ENCODE measurements at places on chromosomes 6 and 20.

- DNase-seq: no peak
Measured at GRCh38 chr20:43689165-43689564, 22.3 kb downstream of the MYBL2 start.

- DNase-seq: peak; percentile 57
Measured at GRCh38 chr6:42451333-42452170, at the start of gene TRERF1. Gene TRERF1, minus strand, starts transcription at chr6:42451926. Its CDS starts 182,336 bp downstream, at chr6:42269590.

GRCh38 chr20:60900618-60901017, 351.4 kb upstream of the CDH4 start:
- DNase-seq: no peak

GRCh38 chr6:56753811-56754210, 111.1 kb upstream of the DST start:
- no peak for DNase-seq

DNA sequence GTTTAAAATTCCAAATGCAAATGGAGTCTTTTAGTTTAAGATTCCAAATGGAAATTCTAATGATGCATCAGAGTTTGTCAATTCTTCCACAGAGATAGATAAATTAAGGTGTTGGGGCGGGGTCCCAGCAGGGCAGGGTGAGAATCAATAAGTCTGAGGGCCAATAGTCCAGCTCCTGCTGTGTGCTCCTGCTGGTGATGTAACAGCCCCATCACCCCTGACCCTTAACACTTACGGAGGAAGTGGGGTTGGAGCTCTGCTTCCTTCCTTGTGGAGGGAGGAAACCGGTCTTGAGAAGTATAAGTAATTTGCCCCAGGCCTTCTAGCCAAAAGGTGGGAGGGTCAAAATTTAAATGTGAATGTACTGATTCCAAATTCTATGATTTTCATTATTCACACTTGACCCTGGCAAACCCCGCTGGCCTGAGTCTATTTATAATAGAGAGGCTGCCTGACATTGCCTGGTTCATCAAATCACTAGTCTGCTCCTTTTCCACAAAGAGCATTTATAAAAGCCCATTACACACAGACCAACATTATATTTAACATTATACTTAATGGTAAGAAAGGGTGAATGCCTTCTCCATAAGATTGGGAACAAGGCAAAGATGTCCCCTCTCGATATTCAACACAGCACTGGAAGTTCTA, 17.2 kb downstream of the ZBTB2 start:
- DNase-seq: no peak
